ENCODE measurements at places on chromosomes 2 and 18. TPM values are rescaled to one million over a fixed set of nuclear protein-coding genes. Genes with fewer than 3 reads are reported as not detected.

ALKAL2 gene
- total RNA-seq = 0.28 TPM

TTC39C gene
- total RNA-seq = 28.8 TPM

IL1RL2 gene
- 0.09 TPM for total RNA-seq

BCL11A gene
- total RNA-seq = not detected

MSTN gene
- not detected for total RNA-seq

DYNAP gene
- total RNA-seq = not detected

SLC66A2 gene
- 45.6 TPM for total RNA-seq

GRCh38 chr2:135709992-135710391 is 31.7 kb upstream of the UBXN4 start:
- DNase-seq = peak; percentile 91

GRCh38 chr2:154264024-154264423 is 392.3 kb downstream of the GALNT13 start:
- no peak for DNase-seq

- DNase-seq = no peak
These were observed 6.2 kb downstream of the STRN start for GRCh38 chr2:36960005-36960675.

DNA sequence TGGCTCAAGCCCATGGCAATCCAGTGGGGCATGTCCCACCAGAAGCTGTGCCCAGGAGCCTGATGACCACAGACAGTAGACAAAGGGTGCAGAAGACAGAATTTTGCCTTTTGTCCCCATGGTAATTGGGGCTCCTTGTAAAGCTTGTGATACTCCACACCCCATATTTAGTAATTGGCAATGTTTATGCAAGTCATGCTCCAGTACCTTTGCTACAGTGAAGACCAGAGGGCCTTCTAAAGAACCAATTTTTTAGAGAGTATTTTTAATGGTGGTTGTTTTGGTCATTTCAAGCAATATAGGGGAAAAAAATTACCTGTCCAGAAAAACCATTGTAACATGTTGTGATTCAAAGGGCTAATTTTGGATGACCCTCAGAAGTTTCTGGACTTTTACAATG is 194.8 kb downstream of the ANAPC1 start:
- no peak for DNase-seq

- DNase-seq = no peak
These were observed 14.5 kb downstream of the SLC40A1 start for GRCh38 chr2:189566046-189566445.

DNA sequence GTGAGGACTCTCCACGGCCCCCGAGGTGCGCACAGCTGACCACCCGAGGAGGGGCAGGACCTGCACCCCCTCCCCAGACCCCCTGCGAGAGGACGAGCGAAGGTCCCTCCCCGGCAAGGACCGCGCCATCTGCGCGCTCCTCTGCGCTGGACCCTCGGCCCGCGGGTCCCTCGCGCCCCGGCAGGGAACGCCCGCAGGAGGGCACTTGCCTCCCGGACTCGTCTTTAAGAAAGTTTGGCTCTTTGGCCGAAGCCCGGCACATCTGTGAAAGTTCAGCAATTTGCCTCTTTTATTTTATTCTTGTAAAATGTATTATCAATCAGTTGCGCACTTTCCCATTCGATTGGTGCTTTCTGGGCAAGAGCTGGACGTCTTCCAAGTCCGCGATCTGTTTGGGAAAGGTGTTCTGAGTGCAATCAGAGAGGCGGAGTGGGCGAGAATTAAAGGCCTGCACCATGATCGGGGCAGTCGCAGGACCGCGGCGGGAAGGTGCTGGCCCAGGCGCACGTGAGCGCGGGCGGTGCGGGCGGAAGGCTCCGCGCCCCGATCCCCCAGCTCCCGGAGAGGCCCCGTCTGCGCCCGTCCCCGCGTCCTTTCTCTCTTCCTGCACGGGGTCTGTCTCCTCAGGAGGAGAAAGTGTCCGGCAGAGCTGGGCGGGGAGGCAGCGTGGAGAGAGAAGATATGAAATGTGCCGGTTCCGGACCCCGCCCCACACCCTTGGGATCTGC is 1.6 kb upstream of the ALKAL2 start:
- peak; percentile 61 for DNase-seq

DNA sequence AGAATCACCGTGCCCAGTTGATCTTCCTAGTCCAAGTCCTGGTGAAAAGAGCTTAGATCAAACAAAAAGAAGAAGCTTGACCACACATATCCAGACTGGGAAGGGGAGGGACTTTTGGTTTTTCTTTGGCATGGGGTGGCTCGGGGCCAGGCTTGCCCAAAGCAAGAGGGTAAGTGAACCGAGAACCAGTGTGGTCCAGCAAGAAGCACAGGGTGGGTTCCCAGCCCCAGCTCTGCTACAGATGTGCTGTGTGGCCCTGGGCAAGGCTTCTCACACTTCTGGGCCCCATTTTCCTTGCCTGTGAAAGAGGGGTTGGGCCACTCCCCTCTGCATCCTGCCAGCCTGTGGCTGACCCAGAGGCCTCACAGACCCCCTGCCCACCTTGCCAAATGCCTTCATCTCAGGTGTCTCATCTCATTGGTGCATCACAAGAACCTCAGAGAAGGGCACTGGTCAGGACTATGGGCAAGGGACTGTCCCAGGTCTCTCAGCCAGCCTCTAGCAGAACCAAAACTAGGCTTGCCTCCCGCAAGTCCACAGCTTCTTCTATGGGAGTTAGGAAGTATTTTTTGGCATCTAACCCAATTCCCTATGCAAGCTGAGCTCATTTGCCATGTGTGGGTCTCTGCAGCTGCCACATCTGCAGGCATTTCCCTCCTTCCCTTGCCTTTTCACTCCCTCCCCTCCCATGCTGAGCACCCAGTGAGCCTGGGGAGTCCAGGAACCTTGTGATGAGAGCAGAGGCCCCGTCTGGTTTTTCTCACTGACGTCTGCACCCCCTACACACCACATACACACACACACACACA is 6.9 kb downstream of the ATP6V1B1 start:
- DNase-seq = no peak

GRCh38 chr2:142725386-142725785 is 152.1 kb upstream of the KYNU start:
- DNase-seq = no peak

DNA sequence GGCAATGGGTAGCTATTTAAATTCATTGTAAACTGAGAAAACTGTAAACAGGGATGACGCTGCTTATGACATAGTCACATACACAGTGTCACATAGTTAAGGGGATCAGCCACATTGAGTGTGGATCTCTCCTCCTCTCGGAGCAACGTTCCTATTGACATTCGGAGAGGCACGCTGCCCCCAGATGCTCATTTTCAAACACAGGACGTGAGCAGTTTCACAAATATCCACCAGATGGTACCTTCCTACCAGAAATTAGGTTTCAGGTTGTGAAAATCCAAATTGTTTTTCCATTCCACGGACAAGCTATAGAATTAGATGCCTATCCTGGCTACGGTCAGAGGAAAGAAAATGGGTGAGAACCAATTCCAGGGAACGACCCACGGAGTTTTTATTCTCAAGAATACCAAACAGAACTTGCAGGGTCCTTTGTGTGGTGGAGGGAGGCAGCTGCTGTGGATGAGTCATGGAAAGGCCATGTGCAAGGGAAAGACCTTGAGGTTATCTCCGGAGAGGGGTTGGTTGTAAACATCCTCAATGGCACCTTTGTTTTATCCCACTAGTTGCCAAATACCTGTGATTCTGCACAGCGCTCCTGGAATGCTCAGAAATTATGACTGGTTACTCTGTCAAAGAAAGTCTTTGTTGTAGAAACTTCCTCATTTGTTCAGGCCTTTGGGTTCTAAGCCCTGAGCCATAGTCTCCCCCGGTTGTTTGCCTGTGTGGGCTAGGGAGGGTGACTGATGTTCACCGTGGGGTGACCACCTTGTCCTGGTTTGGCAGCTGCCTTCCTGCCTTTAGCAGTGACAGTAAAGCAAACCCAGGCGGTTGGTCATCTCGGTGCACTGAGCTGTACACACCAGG is 88.0 kb downstream of the ACTR3 start:
- peak; percentile 52 for DNase-seq

GRCh38 chr18:70160073-70160678 is 45.3 kb downstream of the RTTN start:
- DNase-seq = no peak
